A673 (cell line): ENCODE measurements at places on chromosomes 1 and 21. TPM values are rescaled to one million over a fixed set of nuclear protein-coding genes. Genes with fewer than 3 reads are reported as not detected.
A peak's percentile ranks its signal among the peaks of the same experiment; 100 is the strongest.

LMX1A gene
- not detected in 2 replicates for total RNA-seq

MYBPH gene
- not detected in 2 replicates for total RNA-seq

TTC22 gene
- total RNA-seq = not detected in 2 replicates

ATP1A1 gene
- total RNA-seq = 1,293 and 1,420 TPM in 2 replicates

IFI16 gene
- 68.1 and 87.4 TPM in 2 replicates for total RNA-seq

RNF220 gene
- 80.6 and 86.0 TPM in 2 replicates for total RNA-seq

PPP1R12B gene
- total RNA-seq = 17.0 and 18.6 TPM in 2 replicates

KAZN gene
- total RNA-seq = 8.0 TPM in 2 replicates

DNA sequence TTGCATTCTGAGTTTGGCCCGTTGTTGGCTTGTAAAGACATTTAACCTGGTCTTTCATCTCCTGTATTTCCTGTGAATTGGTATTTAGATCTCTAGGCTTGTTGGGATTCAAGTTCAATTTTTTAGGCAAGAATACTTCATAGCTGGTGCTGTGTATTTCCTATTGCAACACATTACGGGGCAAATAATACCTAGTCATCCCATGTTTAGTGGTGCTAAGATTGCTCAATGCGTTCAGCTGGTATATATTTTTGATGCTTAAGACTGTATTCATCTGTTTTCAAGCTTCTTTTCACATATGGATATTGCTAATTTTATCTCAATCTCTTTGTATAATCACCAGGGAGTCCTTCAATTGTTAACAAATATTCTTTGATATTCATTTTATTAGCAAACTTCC, 87.5 kb upstream of the ZBTB18 start:
- no peak overlapping the region for H3K27ac ChIP-seq
- no peaks in the 10 kb centered on the region for H3K27me3 ChIP-seq
- no peak overlapping the region for H3K4me3 ChIP-seq

- H3K4me1 ChIP-seq = no peaks in the 10 kb centered on the region
- DNase-seq = no peak
- H3K36me3 ChIP-seq = no peaks in the 10 kb centered on the region
Measured at GRCh38 chr1:109826930-109827349, 63.2 kb upstream of the EPS8L3 start.

GRCh38 chr1:23895082-23895481, 18.1 kb downstream of the CNR2 start:
- H3K4me1 ChIP-seq = no peaks in the 10 kb centered on the region
- H3K27me3 ChIP-seq = no peaks in the 10 kb centered on the region
- H3K27ac ChIP-seq = no peak overlapping the region
- no peak for DNase-seq

DNA sequence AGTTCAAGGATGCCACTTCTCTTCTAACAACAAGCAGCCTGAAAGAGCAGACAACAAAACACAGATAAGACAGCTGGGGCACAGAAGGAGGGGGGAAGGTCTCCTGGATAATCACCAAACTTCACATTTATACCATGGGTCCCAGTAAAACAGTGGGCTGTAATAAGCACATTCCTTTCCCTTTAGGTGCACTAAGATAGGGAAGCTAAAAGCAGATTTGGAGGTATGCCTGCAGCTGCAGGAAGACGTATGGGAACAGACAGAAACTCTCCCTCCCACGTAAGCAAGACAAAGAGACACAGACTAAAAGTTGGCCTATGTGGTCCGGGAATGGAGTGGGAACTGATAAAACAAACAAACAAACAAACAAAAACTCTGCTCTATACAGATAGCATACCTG, 612.1 kb downstream of the MRPL39 start:
- H3K27me3 ChIP-seq = no peaks in the 10 kb centered on the region
- H3K4me3 ChIP-seq = no peak overlapping the region
- no peaks in the 10 kb centered on the region for H3K36me3 ChIP-seq
- DNase-seq = no peak
- no peak overlapping the region for H3K27ac ChIP-seq
- H3K4me1 ChIP-seq = no peaks in the 10 kb centered on the region

- no peaks in the 10 kb centered on the region for H3K4me1 ChIP-seq
- no peak overlapping the region for H3K4me3 ChIP-seq
- no peaks in the 10 kb centered on the region for H3K36me3 ChIP-seq
Measured at GRCh38 chr1:101592845-101593244, 356.0 kb downstream of the S1PR1 start.

DNA sequence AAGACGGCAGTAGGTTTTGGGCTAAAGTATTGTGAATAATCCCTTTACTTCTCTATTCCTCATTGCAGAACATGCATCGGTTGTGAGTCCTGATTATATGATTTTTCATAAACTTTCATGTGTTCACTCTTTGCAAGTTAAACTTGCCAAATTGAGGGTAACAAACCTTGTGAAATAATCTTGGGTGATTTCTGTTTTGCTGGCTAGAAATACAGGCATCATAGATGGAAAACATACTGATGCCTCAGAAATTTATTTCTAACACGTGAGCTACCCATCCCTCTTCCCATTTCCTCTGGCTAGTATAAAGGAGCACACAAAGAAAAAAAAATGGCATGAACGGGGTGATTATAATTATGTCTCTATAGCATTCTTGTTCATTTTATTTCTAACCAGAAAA, 39.6 kb downstream of the RGS5 start:
- H3K27ac ChIP-seq = peak overlapping the region; percentile 42
- H3K4me1 ChIP-seq = peaks cover 66% of the 10 kb centered on the region
- H3K4me3 ChIP-seq = no peak overlapping the region
- H3K27me3 ChIP-seq = no peaks in the 10 kb centered on the region

GRCh38 chr1:53545663-53546408, 86.6 kb downstream of the DMRTB1 start:
- H3K4me1 ChIP-seq = no peaks in the 10 kb centered on the region
- no peaks in the 10 kb centered on the region for H3K27me3 ChIP-seq
- DNase-seq = no peak
- H3K4me3 ChIP-seq = no peak overlapping the region

DNA sequence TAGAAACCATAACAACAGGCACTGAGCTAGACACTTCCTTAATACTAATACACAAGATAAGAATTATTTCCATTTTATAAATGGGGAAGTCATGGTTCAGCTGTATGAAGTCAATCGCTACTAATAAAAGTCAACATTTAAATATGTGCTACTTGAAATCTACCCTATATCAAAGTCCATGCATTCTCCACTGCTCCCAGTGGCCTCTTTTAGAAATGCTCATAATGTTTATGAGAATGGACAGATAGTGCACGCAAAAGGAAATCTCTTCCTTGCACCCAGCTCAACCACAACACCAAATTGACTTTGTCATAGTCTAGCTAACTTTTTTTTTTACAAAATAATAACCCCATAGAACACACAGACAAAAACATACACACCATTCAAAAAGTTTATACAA, 281.7 kb upstream of the CXADR start:
- no peaks in the 10 kb centered on the region for H3K4me1 ChIP-seq
- no peaks in the 10 kb centered on the region for H3K36me3 ChIP-seq
- no peak overlapping the region for H3K27ac ChIP-seq
- no peak overlapping the region for H3K4me3 ChIP-seq

DNA sequence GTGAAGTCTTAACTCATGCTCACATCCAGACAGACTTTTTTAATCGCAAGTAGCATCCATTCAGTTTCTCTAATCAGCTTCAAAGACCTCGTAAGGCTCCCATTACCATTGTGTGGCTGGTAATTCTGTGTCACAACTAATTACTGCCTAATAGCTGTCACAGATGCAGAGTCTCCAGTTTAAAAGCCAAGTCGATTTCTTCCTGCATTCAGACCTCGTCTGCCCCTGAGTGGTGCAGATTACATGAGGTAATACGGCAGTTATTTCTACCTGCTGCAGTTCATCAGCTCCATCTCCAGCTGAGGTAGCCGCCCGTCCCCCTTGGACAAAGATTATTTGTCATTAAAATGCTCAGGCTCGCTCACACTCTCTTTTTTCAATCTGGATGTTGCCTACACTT, 34.4 kb upstream of the OLIG2 start:
- H3K36me3 ChIP-seq = no peaks in the 10 kb centered on the region
- peaks cover 79% of the 10 kb centered on the region for H3K27me3 ChIP-seq
- H3K4me3 ChIP-seq = no peak overlapping the region
- H3K4me1 ChIP-seq = no peaks in the 10 kb centered on the region

DNA sequence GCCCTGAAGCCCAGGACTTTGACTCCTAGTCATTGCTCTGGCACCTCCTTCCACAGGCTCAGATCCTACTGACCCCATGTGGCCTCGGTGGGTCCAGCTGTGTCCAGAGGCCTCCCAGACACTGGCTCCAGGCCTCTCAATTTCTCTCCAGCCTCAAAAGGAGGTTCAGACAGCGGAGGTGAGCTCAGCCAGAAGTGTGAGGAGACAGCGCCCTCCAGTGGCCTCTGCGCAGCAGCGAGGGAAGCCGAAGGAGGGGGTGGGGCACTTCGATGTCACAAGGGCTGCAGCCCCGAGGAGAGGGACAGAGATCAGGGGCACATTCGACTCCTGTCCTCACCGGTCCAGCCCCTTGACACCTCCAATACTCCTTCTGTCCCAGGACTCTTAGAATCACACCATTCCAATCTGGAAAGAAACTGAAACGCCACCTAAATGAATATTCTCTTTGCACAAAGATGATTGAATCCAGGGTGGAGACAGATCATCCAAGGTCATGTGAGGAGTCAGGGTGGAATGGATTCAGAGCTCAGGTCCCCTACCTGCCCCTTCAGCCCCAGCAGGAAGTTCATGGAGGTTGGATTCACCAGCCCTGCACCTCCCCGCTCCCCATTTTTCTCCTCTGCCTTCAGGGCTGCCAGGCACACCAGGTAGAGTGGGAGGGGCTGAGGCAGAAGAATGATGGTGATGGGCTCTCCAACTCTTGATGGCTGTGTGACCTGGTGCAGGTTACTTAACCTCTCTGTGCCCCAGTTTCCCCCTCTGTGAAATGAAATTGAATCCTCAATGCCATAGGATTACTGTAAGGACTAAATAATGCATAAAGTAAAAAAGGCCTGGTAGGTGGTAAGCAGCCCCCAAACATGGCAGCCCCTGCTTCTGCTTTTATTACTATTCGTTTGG, 34.8 kb upstream of the ZBTB40 start:
- no peaks in the 10 kb centered on the region for H3K27me3 ChIP-seq
- peak; percentile 81 for DNase-seq
- H3K4me3 ChIP-seq = no peak overlapping the region
- no peaks in the 10 kb centered on the region for H3K36me3 ChIP-seq

DNA sequence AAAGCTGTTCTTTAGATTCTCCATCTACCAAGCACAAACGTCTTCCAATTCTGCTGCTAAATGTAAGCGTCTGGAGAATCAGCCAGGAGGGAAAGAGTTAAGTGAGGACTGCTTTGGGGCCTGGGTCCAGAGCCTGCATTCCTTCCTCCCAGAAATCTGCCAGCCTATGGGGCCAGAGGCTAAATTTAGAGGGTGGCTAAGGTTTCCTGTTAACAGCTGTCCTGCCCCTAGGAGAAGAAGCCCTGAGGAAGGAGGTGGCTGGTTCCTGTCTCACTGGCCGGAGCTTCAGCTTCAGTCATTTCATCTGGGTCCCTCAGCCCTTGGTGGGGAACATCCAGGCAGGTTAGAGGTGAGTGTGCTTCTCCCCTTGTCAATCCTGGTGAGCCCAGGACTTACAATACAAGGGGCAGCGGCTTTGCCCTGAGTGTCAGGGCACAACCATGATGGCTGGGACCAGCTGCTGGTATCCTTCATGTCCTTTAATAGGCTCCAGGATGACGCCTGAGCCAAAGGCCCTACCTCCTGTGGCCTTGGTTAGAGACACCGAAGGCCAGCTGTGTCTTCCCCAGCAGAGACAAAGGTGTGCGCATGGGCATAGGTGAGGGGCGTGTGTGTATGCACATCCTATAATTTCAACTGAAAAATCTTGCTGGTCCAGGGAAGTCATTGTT, at the start of gene STYXL2:
Gene STYXL2 (plus strand): TSS at position 230 of the 671 bp plus-strand sequence. CDS start 775 bp downstream, outside the sequence.
- peaks cover 10% of the 10 kb centered on the region for H3K4me1 ChIP-seq
- no peaks in the 10 kb centered on the region for H3K36me3 ChIP-seq
- H3K27me3 ChIP-seq = no peaks in the 10 kb centered on the region
- no peak within 1 kb of the TSS for H3K27ac ChIP-seq

- peaks cover 84% of the 10 kb centered on the region for H3K36me3 ChIP-seq
- H3K4me3 ChIP-seq = no peak overlapping the region
- H3K27me3 ChIP-seq = no peaks in the 10 kb centered on the region
Measured at GRCh38 chr1:23701310-23701709, 9.7 kb downstream of the RPL11 start.

GRCh38 chr1:161207173-161207572, 5.0 kb downstream of the NDUFS2 start:
- H3K4me3 ChIP-seq = no peak overlapping the region
- H3K36me3 ChIP-seq = peaks cover 72% of the 10 kb centered on the region
- no peak for DNase-seq

- no peak for DNase-seq
- H3K36me3 ChIP-seq = no peaks in the 10 kb centered on the region
- no peak overlapping the region for H3K27ac ChIP-seq
- no peaks in the 10 kb centered on the region for H3K4me1 ChIP-seq
- H3K4me3 ChIP-seq = no peak overlapping the region
Measured at GRCh38 chr1:204846546-204846945, 24.1 kb upstream of the NFASC start.
